MG63 (cell line): ENCODE measurements at places on chromosomes 5 and 9.

DNA sequence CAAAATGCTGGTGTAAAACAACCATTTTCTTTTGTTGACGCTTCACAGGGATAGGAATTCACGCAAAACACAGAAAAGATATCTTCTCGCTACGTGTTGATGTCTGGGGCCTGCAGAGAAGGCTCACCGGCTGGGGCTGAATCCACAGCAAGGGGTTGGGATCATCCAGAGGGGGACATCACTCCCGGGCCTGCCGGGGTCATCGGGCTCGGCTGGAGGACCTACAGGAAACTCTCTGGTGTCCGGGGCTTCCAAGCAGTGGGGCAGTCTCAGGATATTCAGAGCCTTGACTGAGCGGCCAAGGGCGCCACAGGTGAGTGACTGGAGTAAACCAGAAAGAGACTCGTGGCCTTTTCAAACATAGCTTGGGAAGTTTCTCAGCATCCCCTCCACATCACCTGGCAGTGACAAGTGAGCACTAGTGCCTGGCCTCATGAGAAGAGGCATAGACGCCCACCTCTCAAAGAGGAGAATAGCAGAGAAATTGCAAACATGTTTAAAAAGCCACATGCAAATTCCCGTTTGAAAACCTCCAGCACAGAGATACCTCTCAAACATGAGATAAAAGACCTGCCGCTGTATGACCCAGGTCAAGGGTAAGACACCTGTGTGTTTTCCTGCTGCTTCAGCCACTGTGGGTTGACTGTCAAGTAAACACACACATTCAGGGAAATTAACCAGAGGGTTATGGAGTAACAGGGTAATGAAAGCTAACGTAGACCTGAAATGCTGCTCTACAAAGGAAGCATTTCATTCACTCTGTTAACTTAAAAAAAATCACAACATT, 50.8 kb upstream of the SIMC1 start:
- no peak for DNase-seq

- no peak for DNase-seq
Observed at GRCh38 chr5:118006219-118006618, 982.1 kb downstream of the DTWD2 start.

- no peak for DNase-seq
Observed at GRCh38 chr9:132059361-132059760, 20.3 kb downstream of the MED27 start.

- no peak for DNase-seq
Observed at GRCh38 chr5:160152287-160152686, 33.0 kb upstream of the PWWP2A start.

- DNase-seq, result no peak
Observed at GRCh38 chr5:1734908-1735289, 64.7 kb downstream of the MRPL36 start.

GRCh38 chr5:161373345-161373707, 173.2 kb downstream of the GABRB2 start:
- DNase-seq, result no peak

DNA sequence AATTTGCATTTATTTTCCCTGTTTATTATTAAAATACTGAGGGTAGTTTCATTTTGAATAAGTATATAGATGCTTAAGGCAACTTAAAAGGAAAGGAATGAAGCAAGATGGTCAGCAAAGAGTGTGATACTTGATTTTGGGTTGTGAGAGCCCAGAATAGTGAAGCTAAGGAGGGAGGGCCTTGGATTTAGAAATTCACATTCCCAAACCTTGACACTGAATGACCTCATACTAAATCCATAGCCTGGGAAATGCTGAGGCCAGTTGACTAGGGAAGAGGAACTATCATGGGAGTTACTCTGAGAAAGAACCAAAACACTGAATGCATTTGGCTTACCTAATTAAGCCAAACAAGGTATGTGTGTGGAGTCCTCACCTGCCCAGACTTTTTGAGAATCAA, 292.5 kb downstream of the SPATA31D1 start:
- no peak for DNase-seq
